ENCODE measurements at places on chromosomes 5 and 9. TPM values are rescaled to one million over a fixed set of nuclear protein-coding genes. Genes with fewer than 3 reads are reported as not detected.
A peak's percentile ranks its signal among the peaks of the same experiment; 100 is the strongest.

DNA sequence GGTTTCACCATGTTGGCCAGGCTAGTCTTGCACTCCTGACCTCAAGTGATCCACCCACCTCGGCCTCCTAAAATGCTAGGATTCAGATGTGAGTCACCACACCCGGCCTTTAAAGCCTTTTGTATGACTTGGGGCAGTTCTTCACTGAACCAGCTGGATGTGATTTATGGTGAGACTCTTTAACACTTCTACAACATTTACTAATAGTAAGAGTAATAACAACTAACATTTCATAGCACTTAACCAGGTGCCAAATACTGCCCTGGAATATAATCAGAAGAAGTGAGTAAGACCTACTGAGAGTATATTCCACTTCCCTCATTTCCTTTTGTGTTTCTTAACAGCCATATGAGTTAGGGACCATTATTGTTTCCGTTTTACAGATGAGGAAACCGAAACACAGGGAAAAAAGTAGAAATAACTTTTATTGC, 10.0 kb downstream of the ZSWIM6 start:
- peak; percentile 51 for DNase-seq

The ANKRD34B gene
- not detected for total RNA-seq

- DNase-seq, result peak; percentile 48
Observed at GRCh38 chr5:122907276-122907675, 61.9 kb downstream of the SNX24 start.

The SREK1IP1 gene
- 7.4 TPM for total RNA-seq

GRCh38 chr5:59296317-59297264, 596.9 kb downstream of the PDE4D start:
- peak; percentile 62 for DNase-seq

The PCDH12 gene
- not detected for total RNA-seq

DNA sequence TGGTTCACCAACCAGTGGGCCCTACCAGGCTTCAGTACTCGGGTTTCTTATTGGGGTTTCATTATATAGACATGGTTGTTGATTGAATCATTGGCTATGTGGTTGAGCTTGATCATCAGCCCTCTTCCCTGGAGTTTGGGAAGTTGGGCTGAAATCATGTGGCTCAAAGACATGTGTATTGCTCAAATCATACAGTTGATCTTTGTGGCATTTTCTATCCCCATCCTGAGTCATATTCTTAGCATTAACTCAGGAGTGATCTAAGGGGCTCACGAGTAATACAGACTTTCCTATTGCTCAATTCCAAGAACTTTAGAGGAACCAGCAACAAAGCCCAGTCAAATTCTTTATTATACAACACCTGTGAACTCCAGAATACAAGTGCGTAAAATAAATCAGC, 66.2 kb downstream of the SMC5 start:
- no peak for DNase-seq

DNA sequence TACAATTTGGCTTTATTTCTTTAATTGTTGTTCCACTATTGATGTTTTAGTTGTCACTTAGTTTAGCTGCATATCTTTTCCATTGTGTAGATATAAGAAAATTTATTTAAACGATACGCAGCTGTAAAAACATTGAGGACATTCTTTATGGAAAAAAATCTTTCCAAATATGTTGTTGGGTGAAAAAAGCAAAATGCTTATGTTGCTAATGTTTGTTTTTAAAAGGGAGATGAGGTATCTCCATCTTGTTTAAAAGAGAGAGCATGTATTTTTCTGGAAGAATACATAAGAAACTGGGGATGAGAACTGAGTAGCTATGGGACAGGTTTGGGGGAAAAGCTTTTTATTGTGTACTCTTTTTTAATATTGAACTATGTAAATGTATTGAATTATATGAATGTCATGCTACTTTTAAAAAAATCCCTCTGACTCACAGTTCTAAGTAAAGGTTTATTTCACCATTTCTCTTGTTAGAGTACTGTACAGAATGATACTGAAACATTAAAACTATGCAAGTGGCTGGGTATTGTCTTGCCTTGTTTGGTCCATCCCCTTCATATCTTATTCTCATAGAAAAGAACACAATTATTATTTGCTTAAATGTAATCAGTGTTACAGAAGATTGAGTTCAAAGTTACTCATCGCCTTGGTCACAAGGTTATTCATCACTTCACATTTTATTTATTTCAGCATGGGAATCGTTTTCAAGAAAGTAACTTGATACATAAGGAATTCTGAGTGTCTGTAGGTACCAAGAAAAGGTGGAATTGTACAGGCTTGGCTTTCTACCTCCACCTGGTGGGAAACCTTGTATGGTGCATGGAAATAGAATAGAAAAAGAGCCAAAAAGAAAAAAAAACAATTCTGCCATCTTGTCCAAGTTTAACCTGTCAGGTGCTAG, 85.8 kb downstream of the RIC1 start:
- no peak for DNase-seq

The N4BP3 gene
- total RNA-seq, result 0.79 TPM
